GM23338 (cell line): ENCODE measurements at places on chromosomes 6 and 20. TPM values are rescaled to one million over a fixed set of nuclear protein-coding genes. Genes with fewer than 3 reads are reported as not detected.

GRCh38 chr20:1185790-1186334, 1.1 kb upstream of the TMEM74B start:
- peak; percentile 81 for DNase-seq

DNA sequence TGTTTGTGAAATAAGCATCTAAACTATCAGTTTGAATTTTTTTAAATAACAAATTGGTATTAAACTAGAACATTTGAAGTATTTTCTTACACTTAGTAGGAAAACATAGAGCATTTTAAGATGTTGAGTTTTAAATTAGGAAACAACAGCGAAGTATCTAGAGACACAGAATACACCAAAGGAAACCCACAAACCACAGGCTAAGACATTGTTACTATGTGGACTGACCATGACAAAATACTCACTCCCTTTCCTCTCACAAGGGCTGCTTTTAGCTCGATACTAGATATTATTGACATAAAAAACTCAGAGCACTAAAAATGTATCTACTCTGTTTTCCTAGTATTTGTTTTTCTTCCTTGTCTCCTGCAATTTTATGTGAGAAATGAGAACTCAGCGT, 266.0 kb upstream of the CITED2 start:
- DNase-seq: no peak

GRCh38 chr6:3489961-3490624, 33.2 kb upstream of the SLC22A23 start:
- no peak for DNase-seq

DNA sequence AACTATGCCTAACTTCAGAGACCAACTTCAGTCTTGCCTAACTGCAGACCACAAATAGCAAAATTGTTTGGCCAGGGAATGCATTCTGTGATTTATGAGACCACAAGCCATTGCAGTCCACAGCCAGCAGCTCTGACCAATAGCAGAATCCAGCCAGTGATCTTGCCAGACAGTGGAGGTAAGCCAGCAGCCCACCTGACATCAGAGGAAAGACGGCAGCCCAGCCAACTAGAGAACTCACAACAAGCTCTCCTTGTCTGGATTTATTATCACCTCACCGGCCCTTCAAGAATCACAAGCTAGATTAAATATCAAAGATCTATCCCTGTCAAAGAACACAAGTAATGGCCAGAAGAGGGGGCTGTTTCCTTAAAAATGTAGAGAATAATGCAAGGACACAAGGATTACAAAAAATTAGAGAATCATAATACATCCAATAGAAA, 66.5 kb upstream of the SLC35F1 start:
- peak; percentile 84 for DNase-seq

DNA sequence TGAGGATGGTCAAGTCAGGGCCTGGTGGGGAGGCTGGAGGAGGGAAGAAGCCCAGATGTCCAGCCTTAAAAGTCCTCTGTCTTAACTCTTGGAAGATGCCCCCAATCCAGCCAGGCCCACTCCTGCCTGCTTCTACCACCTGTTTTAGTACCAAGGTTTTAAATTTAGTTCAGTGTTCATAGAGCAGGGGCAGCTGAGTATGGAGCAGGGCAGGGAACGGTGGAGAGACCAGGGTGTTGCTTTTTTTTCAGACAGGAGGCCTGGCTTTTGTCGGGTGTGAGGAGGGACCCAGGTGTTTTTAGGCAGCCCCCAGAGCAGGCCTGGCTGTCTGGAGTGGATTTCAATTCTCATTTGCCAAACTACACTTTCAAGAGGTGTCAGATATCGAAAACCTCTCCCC, 278.8 kb downstream of the CDC5L start:
- no peak for DNase-seq

GRCh38 chr6:75557068-75557467, 44.6 kb upstream of the SENP6 start:
- DNase-seq: no peak

- DNase-seq: no peak
Measured at GRCh38 chr20:59062081-59062480, 19.5 kb upstream of the PRELID3B start.

DNA sequence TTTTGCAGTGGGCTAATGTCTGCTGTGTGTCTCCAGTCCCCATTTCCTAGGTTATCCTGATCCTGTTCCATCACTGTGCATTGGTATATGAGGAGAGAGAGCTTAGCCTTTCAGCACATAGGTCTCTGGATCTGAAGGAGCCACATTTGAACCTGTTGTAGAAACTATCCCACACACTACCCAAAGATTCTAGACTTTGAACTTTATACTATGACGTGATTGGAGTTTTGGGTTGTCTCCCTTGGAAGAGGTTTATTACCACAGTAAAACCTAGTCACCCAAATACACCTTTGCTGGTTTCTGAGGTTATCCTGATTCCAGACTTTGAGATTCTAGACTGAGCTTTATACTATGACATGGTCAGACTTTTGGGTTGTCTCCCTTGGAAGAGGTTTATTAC, 8.0 kb upstream of the OSTM1 start:
- DNase-seq: no peak

DNA sequence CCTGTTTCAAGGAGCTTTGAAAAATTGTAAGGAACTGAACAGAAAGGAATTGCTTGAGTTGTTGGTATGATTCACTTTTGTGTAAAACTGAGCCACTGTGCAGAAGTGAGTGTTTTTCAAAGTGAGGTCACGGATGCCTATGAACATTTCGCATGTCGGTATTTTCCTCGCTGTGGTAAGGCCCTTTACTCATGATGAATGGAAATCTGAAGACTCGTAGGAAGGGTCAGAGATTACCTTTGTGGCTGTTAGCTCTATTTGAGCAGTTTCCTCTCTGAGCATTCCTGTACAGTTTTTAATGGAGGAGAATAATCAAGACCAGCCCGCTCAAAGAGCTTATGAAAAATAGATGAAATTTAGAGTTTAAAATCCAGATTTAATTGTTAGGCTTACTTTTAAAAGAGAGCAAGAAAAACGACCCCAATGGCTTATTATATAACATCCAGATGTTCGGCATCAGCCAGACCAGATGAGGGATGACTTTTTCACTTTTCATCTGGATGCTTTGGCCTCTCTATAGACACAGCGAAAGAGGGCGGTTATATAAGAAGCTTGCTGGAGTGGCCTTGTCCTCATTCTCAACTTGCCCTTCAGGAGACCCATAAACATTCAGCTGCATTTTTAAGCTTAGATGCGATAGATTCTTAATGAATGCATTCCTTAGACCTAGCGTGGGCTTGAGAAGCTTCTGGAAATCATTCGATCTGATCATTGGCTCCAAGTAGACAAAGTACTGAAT, 99.5 kb downstream of the CD83 start:
- no peak for DNase-seq

DNA sequence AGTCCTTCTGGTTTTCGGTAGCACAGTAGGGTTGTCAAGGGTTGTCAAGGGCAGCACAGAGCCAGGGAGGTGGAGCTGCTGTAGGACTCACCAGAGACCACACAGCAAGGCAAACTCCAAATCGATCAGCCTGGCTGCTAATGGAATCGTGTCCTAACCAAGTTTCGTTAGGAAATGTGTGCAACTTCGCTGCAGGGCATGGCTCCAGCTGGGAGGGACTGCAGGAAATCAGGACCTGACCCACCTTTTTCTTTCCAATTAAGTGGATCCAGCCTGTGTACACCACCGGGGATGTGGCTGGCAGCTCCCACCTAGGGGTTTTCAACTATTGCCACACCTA, 251.7 kb upstream of the QKI start:
- DNase-seq: no peak

DNA sequence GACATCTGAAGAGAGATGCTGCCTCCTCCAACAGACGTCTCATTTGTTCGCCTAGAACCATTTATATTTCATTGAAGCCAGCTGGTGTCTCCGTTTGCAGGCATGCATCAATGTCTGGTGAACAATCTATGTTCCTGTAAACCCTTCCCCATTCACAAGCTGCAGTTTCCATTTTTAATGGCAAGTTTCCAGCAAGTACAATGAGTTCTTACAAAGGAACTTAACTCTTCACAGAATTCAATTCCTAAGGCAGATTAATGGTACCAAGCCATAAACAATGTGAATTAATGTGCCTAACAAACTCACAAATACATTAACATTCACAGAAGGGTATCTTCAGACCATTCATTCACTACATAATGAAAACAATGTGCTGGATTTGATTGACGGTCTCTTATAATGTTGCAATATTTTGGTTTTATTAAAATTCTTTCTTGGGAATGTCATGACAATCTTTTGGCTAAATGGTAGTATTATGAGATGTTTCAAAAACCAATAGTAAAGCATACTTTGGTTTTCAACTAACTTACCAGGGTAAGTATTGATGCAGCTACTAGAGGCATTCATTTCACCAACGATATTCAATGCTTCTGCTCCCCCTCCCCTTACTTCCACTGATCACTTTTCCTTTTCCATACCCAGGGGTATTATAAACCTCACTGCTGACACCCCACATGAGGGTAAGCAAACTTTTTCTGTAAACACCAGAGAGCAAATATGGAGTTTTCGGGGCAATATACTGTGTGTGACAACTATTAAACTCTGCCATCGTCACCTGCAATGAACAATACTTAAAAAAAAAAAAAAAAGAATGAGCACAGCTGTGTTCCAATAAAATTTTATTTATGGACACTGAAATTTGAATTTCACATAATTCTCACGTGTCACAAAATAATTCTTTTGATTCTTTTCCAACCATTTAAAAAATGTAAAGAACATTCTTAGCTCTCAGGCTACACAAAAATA, 4.2 kb downstream of the AKIRIN2 start:
- DNase-seq: no peak

DNA sequence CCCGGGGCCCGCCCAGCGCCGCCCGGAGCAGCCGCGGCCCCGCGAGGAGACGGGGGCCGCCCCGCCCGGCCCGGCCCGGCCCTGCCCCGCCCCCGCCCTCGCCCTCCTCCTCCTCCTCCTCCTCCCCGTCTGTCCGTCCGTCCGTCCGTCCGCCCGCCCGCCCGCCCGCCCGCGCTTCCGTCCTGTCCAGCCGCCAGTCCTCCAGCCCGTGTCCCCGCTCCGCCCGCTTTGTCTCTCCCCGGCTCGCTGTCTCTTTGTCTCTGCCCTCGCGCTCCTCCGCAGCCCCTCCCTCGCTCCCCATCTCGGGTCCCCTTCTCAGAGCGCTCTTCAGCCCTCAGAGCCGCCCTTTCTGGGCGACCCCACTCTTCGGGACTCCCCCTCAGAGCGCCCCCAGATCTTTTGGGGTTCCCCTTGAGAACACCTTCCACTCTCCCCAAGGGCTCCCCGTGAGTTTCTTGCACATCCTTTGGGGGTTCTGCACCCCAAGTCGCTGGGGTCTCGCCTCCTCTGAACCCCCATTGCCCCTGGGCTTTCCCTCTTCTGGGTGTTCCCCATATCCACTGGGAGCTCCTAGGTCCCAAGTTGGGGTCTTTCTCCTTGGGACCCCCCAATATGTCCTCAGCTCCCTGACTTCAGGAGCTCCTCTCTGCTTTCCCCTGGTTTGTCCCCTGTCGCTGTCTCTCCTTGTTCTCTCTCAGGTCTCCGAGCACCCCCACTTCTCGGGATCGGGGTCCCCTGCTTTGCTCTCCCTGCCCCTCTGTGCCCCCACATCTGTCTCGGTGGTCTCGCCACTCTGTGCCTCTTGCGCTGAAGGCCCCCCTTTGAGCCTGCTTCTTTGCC, 79.5 kb upstream of the MYL9 start:
- peak; percentile 77 for DNase-seq

- DNase-seq: no peak
Measured at GRCh38 chr20:8067082-8067481, 47.5 kb upstream of the TMX4 start.

DNA sequence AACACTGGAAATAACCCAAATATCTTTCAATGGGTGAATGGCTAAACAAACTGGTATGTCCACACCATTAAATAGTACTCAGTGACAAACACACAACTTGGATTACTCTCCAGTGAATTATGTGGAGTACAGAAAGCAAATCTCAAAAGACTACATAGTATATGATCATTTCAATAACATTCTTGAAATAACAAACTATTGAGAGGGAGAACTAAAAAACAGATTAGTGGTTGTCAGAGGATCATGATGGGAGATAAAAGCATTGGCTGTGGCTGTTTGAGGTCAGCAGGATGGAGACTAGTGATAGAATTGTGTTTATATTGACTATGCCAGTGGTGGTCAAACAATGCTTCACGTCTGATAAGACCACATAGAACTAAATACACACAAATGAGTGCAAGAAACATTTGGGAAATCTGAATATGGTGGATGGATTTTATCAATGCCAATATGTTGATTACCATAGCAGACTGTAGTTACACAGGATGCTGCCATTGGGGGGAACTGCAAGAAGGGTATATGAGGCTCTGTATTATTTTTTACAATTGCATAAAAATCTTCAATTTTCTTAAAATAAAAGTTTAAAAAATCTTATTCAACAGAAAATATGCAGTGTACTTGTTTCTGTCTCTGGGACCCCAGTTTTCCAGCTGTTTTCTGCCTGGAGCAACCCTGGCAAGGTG, 242.0 kb downstream of the TBXT start:
- no peak for DNase-seq

DNA sequence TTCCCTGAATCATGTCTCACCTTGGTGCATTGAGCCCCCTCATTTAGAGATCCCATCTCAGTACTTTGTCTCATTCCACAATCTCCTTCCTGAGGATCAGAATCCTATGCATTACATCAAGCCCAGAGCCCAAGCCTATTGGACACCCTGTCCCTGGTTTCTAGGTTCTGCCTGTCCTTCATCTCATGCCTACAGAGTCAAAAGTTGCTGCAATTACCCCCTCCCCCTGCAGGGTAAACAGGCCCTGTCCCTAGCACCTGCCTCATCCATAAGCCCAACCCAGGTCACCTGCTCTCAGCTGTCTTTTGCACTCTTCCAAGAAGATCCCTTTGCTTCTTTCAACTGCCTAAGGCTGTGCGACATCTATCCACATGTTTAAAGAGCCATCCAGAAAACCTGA, 93.9 kb downstream of the SPTLC3 start:
- DNase-seq: no peak

- DNase-seq: no peak
Measured at GRCh38 chr6:37481711-37482605, 17.7 kb downstream of the CCDC167 start.

PERP gene
- polyA plus RNA-seq: 28.1 and 28.4 TPM in 2 replicates

ARHGAP18 gene
- polyA plus RNA-seq: 3.7 and 4.3 TPM in 2 replicates

C20orf144 gene
- 0.10 and 0.26 TPM in 2 replicates for polyA plus RNA-seq

TUBB2B gene
- 355 and 376 TPM in 2 replicates for polyA plus RNA-seq

LRFN2 gene
- 0.29 and 0.83 TPM in 2 replicates for polyA plus RNA-seq

TRIM40 gene
- polyA plus RNA-seq: not detected in 2 replicates

RNF39 gene
- 0.50 and 1.1 TPM in 2 replicates for polyA plus RNA-seq

GSTA2 gene
- polyA plus RNA-seq: not detected in 2 replicates
